CD4-positive, alpha-beta T cell (primary cell): ENCODE measurements at places on chromosomes 2 and 18. TPM values are rescaled to one million over a fixed set of nuclear protein-coding genes. Genes with fewer than 3 reads are reported as not detected.

Gene FSIP2
- 0.96 TPM for total RNA-seq

Gene NEURL3
- total RNA-seq: not detected

Gene TMEM178A
- 0.22 TPM for total RNA-seq

Gene CPO
- not detected for total RNA-seq

DNA sequence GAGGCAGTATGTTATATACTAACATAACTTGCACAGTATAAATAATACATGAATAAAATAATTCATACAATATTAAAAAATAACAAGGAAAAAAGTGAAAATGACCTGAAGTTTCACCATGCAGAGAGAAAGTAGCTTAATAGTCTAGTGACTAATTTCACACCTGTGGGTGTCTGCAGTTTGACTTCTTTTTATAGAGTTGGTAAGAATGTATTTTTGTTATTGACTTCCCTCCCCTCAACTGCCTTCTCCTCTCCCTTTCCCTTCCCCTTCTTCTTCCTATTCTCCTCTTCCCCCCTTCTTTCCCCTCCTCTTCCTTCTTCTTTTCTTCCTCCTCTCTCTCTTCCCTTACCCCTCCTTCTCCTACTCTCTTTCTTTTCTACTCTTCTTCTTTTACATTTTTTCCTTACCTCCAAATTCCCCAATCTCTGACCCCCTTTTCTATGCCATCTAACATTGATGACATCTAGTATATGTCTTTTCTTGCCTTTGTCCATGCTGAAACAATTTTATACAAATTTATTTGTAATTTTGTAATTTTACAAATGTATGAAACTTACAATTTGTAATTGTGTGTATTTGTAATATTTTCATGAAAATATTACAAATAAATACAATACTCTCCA lies 3.1 kb downstream of the DNAH6 start:
- H3K27me3 ChIP-seq: no peaks in the 10 kb centered on the region
- H3K4me3 ChIP-seq: no peak overlapping the region
- H3K4me1 ChIP-seq: peaks cover 12% of the 10 kb centered on the region
- H3K27ac ChIP-seq: no peak overlapping the region

- no peaks in the 10 kb centered on the region for H3K36me3 ChIP-seq
- H3K27ac ChIP-seq: no peak overlapping the region
- no peaks in the 10 kb centered on the region for H3K27me3 ChIP-seq
- H3K4me3 ChIP-seq: no peak overlapping the region
Measured at GRCh38 chr2:66171530-66171929, 263.4 kb upstream of the MEIS1 start.

Gene CYS1
- total RNA-seq: not detected

Gene EGR4
- 0.17 TPM for total RNA-seq
